D341Med (cell line): ENCODE measurements at places on chromosomes 3 and 15.

GRCh38 chr3:136281966-136282520, 31.9 kb downstream of the PCCB start:
- DNase-seq, result no peak

DNA sequence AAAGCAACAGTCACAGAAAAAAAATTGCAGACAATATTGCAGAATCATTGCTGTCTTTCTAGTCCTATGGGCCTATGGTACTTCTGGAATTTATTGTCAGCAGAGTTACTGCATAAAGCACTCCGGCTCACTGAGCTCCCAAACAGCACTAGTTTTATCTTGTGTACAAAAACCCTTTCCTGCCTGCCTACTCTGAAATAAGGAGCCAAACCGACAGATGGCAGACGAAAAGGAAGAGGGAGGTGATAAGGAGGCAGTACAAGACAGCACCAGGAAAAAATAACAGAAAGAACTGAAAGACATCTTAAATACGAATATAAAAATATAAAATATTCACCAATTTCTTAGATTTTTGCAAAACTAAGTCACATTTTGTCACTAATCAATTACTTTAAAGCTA, 15.6 kb downstream of the HERC1 start:
- DNase-seq, result peak; percentile 52

DNA sequence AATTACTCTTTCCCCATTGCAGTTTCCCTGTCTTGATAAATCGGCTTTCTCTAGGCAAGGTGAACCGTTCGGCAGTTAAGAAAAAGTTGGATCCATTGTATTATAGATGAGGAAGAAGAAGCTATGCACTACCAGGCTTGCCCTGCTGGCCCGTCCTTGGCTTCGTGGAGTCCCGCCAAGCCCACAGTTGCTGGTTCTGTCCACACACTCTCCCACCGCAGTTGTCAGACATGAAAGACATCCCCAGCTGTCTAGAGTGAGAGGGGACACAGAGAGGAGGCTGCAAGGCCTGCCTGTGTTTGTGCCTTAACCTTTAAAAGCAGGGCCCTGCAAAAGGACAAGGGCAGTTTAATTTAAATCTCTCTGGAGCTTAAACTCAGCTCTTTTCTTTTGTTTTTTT, 47.2 kb upstream of the PLCL2 start:
- no peak for DNase-seq

DNA sequence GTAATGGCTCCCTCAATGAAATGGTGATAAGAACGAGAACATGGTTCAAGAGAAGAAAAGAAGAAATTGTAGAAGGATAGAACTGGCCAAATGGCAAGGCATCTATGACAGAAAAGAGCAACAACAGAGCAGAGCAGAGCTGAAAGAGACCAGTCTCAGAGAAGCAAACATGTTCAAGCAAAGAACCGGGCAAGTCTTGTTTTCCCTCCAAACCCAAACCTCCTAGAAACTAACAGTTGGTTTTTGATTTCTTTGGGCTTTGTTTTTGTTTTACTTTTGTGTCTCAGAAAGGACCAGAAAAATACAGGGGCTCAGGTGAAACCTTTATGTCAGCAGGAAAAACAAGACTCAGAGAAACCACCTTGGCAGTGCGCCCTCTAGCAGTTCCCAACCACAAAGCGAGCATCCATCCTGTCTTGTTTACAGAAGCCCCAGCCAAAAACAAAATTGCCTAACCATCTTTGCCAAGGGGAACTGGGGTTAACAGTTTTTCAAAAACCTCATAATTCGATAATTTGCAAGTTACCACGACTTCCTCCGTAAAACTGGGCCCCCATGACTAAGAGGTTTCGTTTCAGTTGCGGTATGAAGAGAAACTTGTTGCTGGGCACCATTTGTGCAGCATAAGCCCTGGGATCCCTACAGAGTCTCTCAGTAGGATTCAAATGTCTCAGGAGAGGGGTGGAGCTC, 159.2 kb upstream of the SLC24A5 start:
- no peak for DNase-seq

GRCh38 chr15:32716216-32716914, 1.4 kb upstream of the GREM1 start:
- DNase-seq, result no peak

GRCh38 chr3:25403968-25404367, 24.1 kb upstream of the RARB start:
- DNase-seq, result no peak

GRCh38 chr15:52370010-52370409, 74.4 kb upstream of the MYO5C start:
- DNase-seq, result no peak

DNA sequence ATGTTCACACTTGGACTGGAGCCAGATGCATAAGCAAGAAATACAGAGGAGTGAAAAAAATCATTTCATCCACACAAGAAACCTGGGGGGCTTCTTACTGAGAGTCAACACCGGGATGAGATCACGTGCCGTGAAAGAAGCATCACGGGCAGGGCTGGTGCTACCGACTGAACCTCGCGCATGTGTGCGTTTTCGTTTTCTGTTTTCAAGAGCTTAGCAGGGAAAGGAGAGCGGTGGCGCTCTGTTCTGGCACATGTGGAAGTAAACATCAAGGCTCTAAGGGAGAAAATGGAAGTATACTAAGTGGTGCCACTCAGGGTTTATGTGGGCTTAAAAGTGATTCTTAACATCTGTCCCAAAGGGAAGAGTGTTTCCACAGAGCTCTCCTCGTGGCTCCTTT, 55.9 kb downstream of the VGLL4 start:
- DNase-seq, result no peak

GRCh38 chr3:62493109-62493801, 119.9 kb upstream of the FEZF2 start:
- DNase-seq, result peak; percentile 33

- DNase-seq, result peak; percentile 26
Measured at GRCh38 chr3:48408823-48409281, 21.0 kb downstream of the PLXNB1 start.

DNA sequence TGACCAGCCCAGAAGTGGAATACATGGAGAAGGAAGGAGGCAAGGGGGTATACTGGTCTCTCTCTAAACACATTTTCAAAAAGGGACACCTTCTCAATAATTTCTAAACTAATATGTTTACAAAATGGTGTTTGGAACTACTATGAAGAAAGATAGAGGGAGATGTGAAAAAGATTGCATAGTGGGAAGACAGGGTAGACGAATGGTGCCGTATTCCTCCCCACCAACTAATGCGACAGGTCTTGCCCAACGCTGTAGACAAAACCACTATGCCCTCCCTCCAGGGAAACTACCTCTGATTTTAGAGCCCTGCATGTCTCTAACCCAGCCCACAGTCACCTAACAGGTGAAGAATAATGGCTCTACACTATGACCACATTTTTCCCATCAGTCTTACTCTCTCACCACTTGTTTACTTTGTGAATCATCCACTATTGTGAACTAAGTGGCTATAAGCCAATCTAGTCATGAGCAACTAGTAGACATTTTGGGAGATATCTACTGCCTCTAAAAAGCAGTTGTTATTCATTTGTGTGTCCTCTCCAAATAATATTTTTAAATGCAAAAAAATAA, 108.2 kb upstream of the UBE2E2 start:
- DNase-seq, result no peak

- DNase-seq, result no peak
Measured at GRCh38 chr3:193789455-193789854, 196.4 kb downstream of the OPA1 start.

GRCh38 chr15:59918994-59919951, 84.8 kb upstream of the FOXB1 start:
- no peak for DNase-seq

- peak; percentile 49 for DNase-seq
Measured at GRCh38 chr15:51229907-51230330, 108.5 kb downstream of the CYP19A1 start.

- no peak for DNase-seq
Measured at GRCh38 chr3:120568598-120568997, 27.5 kb upstream of the NDUFB4 start.

DNA sequence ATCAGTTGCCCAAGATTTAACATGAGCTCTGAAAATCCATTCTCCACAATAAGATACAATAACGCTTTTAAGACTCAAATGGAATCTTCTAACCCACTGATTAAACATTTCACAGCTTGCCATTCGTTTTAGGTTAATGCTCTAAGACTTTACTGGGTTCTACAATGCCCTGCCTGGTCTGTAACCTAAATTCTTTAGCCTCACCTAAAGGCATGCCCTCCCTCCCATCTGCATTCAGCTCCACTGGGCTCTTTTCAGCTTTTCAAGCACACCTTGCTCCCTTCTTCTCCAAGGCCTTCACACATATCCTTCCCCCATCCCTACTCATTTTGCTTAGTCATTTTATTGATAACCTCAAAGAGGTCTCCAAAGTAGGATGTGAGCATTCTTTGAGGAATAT, 290.9 kb downstream of the LSAMP start:
- DNase-seq, result no peak

DNA sequence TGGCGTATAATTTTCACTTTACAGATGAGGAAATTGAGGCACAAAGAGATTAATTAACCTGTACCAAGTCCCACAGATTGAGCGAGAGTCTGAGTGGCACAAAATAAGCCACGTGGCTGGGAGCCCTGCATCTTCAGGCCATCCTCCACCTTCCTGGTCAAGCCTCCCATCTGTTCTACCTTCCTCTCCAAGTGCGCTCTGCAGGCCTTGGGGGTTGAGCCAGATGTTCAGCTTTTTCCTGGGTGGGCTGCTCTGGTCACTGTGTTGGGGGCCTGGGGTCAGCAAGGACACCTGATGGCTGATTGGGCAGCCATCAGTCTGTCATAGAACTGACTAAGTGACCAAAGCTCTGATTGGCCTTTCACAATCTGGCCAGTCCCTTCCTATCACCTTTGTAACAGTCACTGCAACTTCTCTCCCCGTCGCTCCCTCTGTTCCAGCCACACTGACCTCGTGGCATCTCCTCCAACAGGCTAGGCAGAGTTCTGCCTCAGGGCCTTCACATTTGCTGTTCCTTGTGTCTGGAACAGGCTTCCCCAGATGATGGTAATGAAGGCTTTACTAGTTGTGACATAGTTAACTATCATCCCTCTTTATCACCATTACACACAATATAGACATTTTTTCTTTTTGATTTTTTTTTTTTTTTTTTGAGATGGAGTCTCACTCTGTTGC, 46.8 kb downstream of the SCN5A start:
- no peak for DNase-seq

- no peak for DNase-seq
Measured at GRCh38 chr3:123154020-123154985, 47.4 kb upstream of the SEC22A start.

DNA sequence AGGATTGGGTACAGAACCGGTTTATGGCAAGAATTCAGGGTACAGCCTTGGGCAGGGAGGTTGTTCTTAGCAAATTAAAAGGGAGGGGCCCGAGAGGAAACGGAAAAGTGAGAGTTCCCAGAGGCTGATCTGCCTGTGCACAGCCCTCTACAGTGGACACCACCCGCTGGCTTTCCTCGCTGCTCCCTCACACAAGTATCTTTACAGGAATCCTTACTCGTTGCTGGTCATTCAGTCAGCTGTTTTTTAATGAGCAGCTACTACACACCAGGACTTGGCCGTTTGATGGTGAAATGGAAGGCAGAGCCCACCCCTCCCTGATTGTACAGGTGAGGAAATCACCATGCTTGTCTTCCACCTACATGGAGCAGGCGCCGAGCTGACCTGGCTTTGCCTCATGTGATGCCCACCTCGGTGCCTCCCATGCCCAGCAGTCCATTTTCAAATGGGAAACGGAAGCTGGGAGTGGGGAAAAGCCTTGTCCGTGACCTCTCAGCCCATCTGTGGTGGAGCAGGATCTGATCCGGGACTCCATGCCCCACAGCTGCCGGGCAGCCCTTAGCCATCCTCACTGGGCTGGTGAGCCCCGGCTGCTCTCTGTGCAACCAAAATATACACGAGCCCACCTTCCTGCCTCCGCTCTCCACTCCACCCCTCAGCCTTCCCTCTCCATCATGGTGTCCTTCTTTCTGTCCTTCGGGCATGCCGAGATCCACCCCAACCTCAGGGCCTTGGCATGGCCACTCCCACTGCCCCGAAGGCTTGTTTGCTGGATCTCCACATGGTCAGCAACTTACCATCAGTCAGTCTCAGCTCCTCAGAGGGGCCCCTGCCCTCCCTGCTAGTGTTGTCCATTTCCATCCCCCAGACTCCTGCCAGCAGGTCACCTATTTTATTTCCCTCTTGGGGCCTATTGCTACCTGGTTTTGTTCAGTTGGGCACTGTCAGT, 33.3 kb upstream of the FGD5 start:
- no peak for DNase-seq

- DNase-seq, result no peak
Measured at GRCh38 chr15:98666841-98667240, 18.5 kb downstream of the IGF1R start.

DNA sequence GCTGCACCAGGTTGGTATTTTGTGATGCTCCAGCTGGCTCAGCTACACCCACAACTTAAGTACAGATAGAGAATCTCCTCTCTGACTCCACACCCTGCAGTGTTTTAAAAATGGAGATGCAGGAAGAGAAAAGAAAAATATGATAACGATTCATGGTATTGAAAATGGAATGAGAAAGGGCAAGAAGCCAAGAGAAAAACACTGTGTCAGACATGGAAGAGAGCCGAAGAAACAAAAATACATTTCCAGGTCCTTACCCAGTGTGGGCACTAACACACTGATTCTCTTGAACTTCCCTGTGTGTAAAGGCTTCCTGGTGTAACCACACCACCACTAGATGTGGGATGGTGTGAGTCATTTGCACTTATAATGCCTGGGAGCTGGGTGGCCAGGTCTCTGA, 93.1 kb downstream of the GMPS start:
- no peak for DNase-seq

- no peak for DNase-seq
Measured at GRCh38 chr3:23837691-23838090, 31.9 kb downstream of the UBE2E1 start.

- no peak for DNase-seq
Measured at GRCh38 chr3:23835087-23835486, 29.3 kb downstream of the UBE2E1 start.

DNA sequence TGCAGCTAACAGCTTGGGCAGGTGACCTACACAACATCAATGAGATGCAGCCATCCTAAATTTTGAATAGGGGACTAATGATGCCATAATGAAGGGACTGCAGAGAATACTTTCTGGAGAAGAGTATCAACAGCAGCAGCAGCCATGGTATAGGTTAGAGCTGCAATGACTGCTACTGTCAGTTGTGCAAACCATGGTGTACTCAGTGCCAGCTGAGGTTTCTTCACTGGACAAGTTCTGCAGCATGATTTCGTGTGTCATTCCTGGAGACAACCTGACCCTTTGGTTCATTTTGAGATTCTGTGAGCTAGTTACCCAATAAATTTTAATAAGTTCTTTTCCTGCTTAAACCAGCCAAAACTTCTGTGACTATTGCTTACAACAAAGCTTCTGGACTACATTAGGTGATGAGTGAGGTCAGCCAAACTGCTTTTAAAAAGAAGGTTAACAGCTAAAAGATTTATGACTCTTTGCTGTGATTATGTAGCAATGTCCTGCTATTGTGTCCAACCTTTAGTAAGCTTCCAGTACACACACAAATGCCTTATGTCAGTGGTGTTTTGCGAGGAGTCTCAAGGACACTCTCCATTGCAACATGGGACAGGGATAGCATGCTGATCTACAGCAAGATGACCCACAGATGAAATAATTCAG, 4.8 kb upstream of the DAZL start:
- no peak for DNase-seq

- no peak for DNase-seq
Measured at GRCh38 chr15:66647358-66647757, 54.7 kb upstream of the SMAD6 start.
